ENCODE measurements at places on chromosomes 6 and 20. TPM values are rescaled to one million over a fixed set of nuclear protein-coding genes. Genes with fewer than 3 reads are reported as not detected.

- H3K27ac ChIP-seq: no peak overlapping the region
- no peak for DNase-seq
- H3K4me1 ChIP-seq: no peaks in the 10 kb centered on the region
- H3K4me3 ChIP-seq: no peak overlapping the region
- H3K36me3 ChIP-seq: no peaks in the 10 kb centered on the region
- H3K27me3 ChIP-seq: no peaks in the 10 kb centered on the region
Observed at GRCh38 chr6:96420294-96420693, 101.3 kb upstream of the UFL1 start.

GRCh38 chr6:149545258-149545753 lies 537 bp downstream of the PPIL4 start:
- peak overlapping the region; percentile 99 for H3K4me3 ChIP-seq
- H3K27me3 ChIP-seq: no peaks in the 10 kb centered on the region
- no peaks in the 10 kb centered on the region for H3K36me3 ChIP-seq
- DNase-seq: peak; percentile 92
- H3K27ac ChIP-seq: peak overlapping the region; percentile 100
- peaks cover 40% of the 10 kb centered on the region for H3K4me1 ChIP-seq

- DNase-seq: no peak
- no peaks in the 10 kb centered on the region for H3K36me3 ChIP-seq
- peaks cover 5% of the 10 kb centered on the region for H3K27me3 ChIP-seq
- no peak overlapping the region for H3K27ac ChIP-seq
Observed at GRCh38 chr6:168501561-168501960, 60.6 kb downstream of the SMOC2 start.

DNA sequence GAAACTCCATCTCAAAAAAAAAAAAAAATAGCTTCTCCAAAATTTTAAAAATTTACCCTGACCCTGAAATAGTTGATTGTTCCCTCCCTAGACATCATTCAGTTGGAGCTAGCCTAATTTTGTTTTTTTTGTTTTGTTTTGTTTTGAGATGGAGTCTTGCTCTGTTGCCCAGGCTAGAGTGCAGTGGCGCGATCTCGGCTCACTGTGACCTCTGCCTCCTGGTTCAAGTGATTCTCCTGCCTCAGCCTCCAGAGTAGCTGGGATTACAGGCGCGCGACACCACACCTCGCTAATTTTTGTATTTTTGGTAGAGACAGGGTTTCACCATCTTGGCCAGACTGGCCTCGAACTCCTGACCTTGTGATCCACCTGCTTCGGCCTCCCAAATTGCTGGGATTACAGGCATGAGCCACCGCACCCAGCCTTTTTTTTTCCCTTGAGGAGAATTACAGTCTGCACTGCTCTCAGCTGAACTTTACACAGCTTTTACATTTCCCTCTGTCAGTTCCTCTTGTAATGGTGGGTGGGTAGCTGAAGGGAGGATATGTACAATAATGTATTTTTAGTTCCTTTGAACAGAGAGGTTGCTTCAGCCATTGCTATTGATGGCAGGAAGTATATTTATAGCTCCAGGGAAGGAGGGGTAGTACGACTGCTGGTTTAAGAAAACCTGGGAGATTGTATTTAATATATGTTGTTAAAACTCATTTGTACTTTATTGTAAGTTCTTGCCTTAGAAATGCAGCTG lies 27.7 kb downstream of the PTPRA start:
- H3K4me3 ChIP-seq: peak overlapping the region; percentile 60
- no peak for DNase-seq
- H3K27me3 ChIP-seq: no peaks in the 10 kb centered on the region
- peaks cover 4% of the 10 kb centered on the region for H3K36me3 ChIP-seq
- H3K4me1 ChIP-seq: peaks cover 65% of the 10 kb centered on the region

GRCh38 chr6:5486214-5486613 lies 224.9 kb downstream of the FARS2 start:
- no peak overlapping the region for H3K27ac ChIP-seq
- no peaks in the 10 kb centered on the region for H3K27me3 ChIP-seq
- DNase-seq: no peak

DNA sequence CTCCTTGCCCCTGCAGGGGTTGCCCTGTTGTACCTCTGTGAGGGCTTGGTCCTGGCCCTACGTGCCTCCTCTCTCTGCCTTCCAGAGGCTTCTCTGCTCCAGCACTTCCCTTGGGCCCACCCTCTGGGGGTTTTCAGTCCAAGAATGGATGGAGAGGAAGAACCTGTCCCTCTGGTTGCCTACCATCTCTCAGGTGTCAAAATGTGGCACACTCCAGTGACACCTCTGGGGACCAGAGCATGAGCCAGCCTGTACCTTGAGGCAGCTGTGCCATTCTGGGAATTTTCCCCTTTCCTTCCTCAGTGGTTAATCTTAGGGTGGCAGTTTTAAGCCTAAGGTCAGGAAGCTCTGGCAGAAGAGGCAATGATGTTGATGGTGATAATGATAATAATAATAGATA lies 115.2 kb upstream of the ARMC2 start:
- H3K27me3 ChIP-seq: no peaks in the 10 kb centered on the region
- no peak overlapping the region for H3K4me3 ChIP-seq
- no peaks in the 10 kb centered on the region for H3K36me3 ChIP-seq
- H3K4me1 ChIP-seq: no peaks in the 10 kb centered on the region
- DNase-seq: no peak

- H3K4me3 ChIP-seq: no peak overlapping the region
- H3K36me3 ChIP-seq: no peaks in the 10 kb centered on the region
- no peak for DNase-seq
Observed at GRCh38 chr20:37823296-37823980, 79.5 kb upstream of the VSTM2L start.

Gene TDRD6
- total RNA-seq: 0.26 TPM

Gene DNAJC5
- 52.9 TPM for total RNA-seq

Gene ME1
- not detected for total RNA-seq

Gene BTNL2
- not detected for total RNA-seq

Gene LHFPL5
- not detected for total RNA-seq

Measured in naive thymus-derived CD8-positive, alpha-beta T cell (primary cell).